ENCODE measurements at places on chromosomes 13 and 19.

GRCh38 chr19:18878858-18879578 is 16.9 kb downstream of the CERS1 start:
- no peaks in the 10 kb centered on the region for H3K4me1 ChIP-seq
- no peaks in the 10 kb centered on the region for H3K36me3 ChIP-seq
- no peak overlapping the region for H3K4me3 ChIP-seq
- no peaks in the 10 kb centered on the region for H3K27me3 ChIP-seq

GRCh38 chr19:29897466-29897865 is 44.6 kb upstream of the URI1 start:
- H3K36me3 ChIP-seq, result no peaks in the 10 kb centered on the region
- peaks cover 4% of the 10 kb centered on the region for H3K27me3 ChIP-seq
- H3K4me3 ChIP-seq, result no peak overlapping the region
- H3K4me1 ChIP-seq, result no peaks in the 10 kb centered on the region
- DNase-seq, result no peak

GRCh38 chr19:1307755-1308303 is 22.2 kb downstream of the EFNA2 start:
- no peaks in the 10 kb centered on the region for H3K27me3 ChIP-seq
- DNase-seq, result no peak
- no peaks in the 10 kb centered on the region for H3K4me1 ChIP-seq
- peak overlapping the region; percentile 8 for H3K4me3 ChIP-seq

DNA sequence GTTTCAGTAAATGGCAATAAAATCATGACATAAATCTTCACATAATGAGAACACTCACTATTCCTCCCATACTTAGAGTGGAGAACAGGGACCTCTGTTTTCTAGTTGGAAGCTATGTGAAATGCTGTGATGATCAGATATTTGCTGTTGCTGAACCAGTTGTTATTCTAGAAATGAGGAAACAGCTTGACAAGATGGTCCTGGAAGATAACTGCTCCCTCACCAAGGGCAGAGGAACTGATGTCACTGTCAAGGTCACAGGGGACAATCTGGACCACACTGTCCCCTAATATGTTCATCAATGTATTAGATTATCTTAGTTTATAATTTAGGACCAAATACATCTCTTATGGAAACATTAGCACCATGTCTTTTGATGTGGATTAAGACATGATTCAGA is 1173.3 kb downstream of the PCDH17 start:
- H3K4me3 ChIP-seq, result no peak overlapping the region
- no peaks in the 10 kb centered on the region for H3K36me3 ChIP-seq
- H3K27ac ChIP-seq, result no peak overlapping the region
- no peaks in the 10 kb centered on the region for H3K27me3 ChIP-seq
- no peak for DNase-seq

GRCh38 chr19:49564616-49565045 is 15.7 kb downstream of the NOSIP start:
- peaks cover 35% of the 10 kb centered on the region for H3K36me3 ChIP-seq
- peaks cover 87% of the 10 kb centered on the region for H3K4me1 ChIP-seq
- peak overlapping the region; percentile 26 for H3K4me3 ChIP-seq
- peak; percentile 27 for DNase-seq
- H3K27ac ChIP-seq, result peak overlapping the region; percentile 78

GRCh38 chr19:5268801-5269200 is 71.8 kb downstream of the PTPRS start:
- no peaks in the 10 kb centered on the region for H3K36me3 ChIP-seq
- no peaks in the 10 kb centered on the region for H3K27me3 ChIP-seq
- H3K4me3 ChIP-seq, result no peak overlapping the region
- H3K27ac ChIP-seq, result no peak overlapping the region
- DNase-seq, result no peak

DNA sequence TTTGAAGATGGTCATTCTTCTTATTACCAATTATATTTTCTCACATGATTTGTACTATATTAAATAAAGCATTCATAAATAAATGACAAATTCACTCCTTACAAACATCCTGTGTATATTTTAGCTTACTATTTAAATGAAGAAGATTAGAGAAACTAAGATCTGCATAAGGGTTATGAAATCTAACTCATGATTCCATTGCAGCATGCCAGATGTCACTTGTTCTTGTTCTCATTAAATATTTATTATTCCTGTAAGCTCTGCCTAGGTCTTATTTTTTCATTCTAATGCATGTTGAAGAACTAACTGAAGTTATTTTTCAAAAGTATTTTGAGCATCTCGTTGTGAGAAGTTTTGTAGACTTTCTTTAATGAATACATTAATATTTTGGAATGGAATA is 18.3 kb downstream of the NUP58 start:
- no peak overlapping the region for H3K4me3 ChIP-seq
- H3K36me3 ChIP-seq, result peaks cover 44% of the 10 kb centered on the region
- H3K27ac ChIP-seq, result no peak overlapping the region
- no peak for DNase-seq
- H3K4me1 ChIP-seq, result peaks cover 4% of the 10 kb centered on the region

DNA sequence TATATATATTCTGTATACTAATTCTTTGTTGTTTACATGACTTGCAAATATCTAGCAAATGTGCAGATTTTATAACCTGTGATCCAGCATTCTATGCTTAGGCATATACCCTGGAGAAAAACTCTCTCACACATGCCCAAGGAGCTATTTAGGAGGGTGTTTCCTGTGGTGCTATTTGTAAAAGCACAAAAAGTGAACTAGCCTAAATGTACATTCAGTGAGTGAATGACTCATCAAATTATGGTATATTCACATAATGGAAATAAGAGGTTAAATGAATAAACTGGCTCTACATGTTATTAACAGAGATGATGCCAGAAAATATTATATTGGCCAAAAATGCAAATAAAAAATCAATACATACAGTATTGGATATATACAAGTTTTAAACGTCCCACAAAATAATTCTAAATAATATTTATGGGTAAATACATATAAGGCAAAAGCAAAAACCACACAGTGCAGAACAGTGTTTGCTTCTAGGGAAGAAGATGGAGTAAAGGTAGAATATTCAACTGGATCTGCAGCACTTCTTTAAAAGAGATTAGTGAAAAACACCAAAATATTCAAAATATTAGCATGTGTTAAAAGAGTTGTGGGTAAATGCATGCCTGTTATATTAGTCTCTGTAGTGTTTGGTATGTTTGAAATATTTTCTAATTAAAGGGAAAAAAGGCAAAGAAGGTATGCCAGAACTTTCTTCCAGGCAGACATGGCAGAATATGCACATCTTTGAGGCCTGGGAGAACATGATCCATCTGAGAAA is 344.7 kb downstream of the KLF5 start:
- no peak for DNase-seq
- no peaks in the 10 kb centered on the region for H3K36me3 ChIP-seq
- H3K27ac ChIP-seq, result no peak overlapping the region

GRCh38 chr13:41682766-41683165 is 225.4 kb downstream of the RGCC start:
- no peak overlapping the region for H3K27ac ChIP-seq
- H3K4me1 ChIP-seq, result no peaks in the 10 kb centered on the region
- no peak overlapping the region for H3K4me3 ChIP-seq
- no peaks in the 10 kb centered on the region for H3K27me3 ChIP-seq

DNA sequence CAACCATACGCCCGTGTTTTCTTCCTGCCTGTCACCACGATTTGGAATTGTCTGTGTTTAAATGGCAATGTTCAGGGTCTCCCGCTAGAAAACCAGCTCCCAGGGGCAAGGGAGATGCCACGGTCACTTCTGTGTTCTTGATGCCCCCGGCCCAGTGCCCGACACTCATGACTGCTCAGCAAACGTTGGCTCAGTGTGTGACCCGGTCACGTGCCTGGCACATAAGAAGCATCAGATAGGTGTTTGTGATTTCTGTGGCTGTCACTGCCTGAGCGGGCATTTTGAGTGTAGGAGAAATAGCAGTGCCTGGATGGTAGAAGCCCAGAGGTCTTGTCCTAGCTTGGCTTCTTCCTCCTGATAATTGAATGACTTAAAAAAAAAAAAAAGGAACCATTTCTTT is 15.5 kb downstream of the HDGFL2 start:
- H3K4me3 ChIP-seq, result no peak overlapping the region
- no peak for DNase-seq
- peaks cover 2% of the 10 kb centered on the region for H3K4me1 ChIP-seq

DNA sequence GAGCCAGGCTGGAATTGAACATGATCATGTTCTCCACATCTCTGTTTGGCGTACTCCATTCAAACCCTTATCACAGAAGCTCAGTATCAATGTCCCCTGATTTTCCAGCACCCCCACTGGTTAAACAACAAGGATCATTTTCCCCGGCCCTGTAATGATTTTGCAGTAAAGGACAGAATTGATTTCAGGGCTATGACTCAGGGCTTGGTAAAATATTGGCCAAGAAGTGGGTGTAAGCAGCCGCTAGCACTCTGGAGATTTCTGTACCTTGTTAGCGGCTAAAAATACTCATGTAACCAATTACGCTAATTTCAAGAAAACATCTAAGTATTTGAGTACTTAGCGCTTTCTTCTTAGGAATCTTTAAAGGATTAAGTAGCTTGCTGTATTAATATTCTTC is 69.5 kb upstream of the FNDC3A start:
- H3K36me3 ChIP-seq, result peaks cover 3% of the 10 kb centered on the region
- no peak for DNase-seq
- peaks cover 4% of the 10 kb centered on the region for H3K4me1 ChIP-seq
- H3K27ac ChIP-seq, result no peak overlapping the region
- H3K4me3 ChIP-seq, result no peak overlapping the region

DNA sequence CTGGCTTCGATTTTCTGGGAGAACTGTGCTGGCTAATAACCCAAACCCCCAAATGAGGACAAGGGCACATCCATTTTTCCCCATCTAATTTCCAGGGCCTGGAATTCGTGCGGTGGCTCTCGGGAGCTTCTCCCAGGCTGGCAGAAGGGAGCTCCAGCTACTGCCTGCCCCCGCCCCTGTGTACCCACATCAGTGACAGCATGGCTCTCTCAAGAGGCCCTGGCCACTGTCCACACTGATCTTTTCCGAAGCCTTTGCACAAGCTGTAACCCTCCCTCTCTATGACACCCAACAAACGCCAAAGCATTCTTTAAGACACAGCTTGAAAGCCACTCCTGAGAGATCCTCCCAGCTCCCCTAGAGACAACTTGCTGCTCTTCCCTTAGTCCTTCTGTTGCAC is 73.1 kb downstream of the ZIC5 start:
- no peaks in the 10 kb centered on the region for H3K36me3 ChIP-seq
- H3K4me1 ChIP-seq, result peaks cover 15% of the 10 kb centered on the region
- H3K27me3 ChIP-seq, result peaks cover 68% of the 10 kb centered on the region

GRCh38 chr13:44110091-44110621 is 230.5 kb downstream of the LACC1 start:
- H3K4me3 ChIP-seq, result no peak overlapping the region
- H3K36me3 ChIP-seq, result no peaks in the 10 kb centered on the region
- no peak overlapping the region for H3K27ac ChIP-seq

DNA sequence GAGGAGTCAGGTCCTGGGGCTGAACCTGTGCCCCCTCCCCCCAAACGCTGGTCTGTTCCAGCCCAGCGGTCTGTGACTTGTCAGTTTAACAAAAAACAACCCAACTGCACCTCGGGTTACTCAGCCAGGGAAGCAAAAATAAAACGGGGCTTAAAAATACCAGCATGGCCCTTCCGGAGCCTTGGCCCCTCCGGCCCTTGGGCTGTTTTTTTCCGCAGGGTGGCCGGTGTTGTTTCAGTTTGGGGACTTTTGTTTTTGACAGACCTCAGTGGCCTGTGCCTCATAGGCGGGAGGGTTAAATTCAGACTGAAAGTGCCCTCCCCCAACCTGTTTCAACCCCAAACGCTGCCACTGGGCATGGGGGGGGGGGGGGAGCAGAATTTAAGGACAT is 4.0 kb downstream of the TCF3 start:
- H3K27ac ChIP-seq, result no peak overlapping the region
- H3K36me3 ChIP-seq, result peaks cover 6% of the 10 kb centered on the region
- no peaks in the 10 kb centered on the region for H3K27me3 ChIP-seq
- peaks cover 20% of the 10 kb centered on the region for H3K4me1 ChIP-seq
- DNase-seq, result no peak
- H3K4me3 ChIP-seq, result no peak overlapping the region

- H3K36me3 ChIP-seq, result no peaks in the 10 kb centered on the region
- H3K4me3 ChIP-seq, result no peak within 1 kb of the TSS
- H3K27me3 ChIP-seq, result peaks cover 20% of the 10 kb centered on the region
- no peak within 1 kb of the TSS for H3K27ac ChIP-seq
- peaks cover 6% of the 10 kb centered on the region for H3K4me1 ChIP-seq
Observed at GRCh38 chr19:46229442-46229841, at the start of gene IGFL1. Gene IGFL1, plus strand, starts transcription at chr19:46229742. Its CDS starts 33 bp downstream, at chr19:46229775.

DNA sequence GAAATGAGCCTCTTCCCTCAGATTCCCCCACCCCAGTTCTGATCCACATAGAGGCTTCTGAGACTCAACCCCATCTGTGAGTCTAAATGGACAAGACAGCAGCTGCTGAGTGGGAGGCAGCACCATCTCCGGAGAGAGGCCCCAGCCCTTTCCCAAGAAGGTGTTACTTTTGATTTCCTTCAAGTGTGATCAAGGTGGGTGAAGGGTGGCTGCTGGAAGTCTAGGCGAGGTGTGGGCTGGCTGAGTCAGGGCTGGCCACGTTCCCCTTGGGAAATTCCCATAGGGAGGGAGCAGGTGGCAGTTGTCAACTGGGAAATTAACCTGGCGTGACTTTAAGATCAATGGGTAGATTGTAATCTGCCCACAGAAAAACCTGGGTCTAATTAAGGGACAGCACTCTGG is 148.0 kb downstream of the FOXO1 start:
- DNase-seq, result peak; percentile 23
- peaks cover 28% of the 10 kb centered on the region for H3K4me1 ChIP-seq
- H3K4me3 ChIP-seq, result no peak overlapping the region
- H3K27me3 ChIP-seq, result no peaks in the 10 kb centered on the region
- no peak overlapping the region for H3K27ac ChIP-seq

DNA sequence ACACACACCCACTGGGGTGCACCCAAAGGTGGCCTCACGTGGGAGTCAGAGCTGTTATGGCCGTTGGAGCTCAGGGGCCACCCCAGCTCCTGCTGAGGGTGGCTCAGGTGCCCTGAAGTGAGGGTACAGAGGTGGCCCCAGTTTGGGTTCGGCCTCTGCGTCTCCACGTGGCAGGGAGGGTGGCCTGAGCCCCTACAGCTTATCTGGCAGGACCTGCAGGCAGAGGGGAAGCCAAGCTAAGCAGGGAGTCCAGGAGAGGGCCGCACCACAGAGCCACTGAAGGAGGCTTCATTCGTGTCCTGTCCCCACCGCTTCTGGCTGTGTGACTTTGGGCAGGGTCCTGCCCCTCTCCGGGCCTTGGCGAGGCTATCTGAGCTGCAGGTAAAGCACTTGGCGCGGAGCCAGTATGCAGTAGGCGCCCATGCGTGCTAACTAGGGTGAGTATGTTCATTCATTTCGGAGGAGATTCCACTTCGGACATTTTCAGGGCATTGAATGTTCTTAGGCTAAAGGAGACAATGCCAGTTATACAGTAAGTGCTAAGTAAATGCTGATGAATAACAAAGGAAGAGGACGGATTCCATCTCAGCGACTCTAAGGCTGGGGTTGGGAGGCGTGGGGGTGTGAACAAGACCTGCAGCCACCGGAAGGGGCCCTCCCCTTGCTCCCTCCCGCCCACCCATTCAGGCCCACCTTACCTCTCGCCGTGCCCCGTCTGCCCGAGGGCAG is 4.9 kb downstream of the REX1BD start:
- H3K36me3 ChIP-seq, result peaks cover 14% of the 10 kb centered on the region
- H3K4me1 ChIP-seq, result peaks cover 25% of the 10 kb centered on the region
- DNase-seq, result no peak

Data from activated CD4-positive, alpha-beta memory T cell treated with anti-CD3 and anti-CD28 coated beads, Interleukin-2, amount 10 ng/mL, durations not matched to agents 7 days and 5 days (primary cell).